ENCODE measurements at places on chromosomes 12 and 14.

DNA sequence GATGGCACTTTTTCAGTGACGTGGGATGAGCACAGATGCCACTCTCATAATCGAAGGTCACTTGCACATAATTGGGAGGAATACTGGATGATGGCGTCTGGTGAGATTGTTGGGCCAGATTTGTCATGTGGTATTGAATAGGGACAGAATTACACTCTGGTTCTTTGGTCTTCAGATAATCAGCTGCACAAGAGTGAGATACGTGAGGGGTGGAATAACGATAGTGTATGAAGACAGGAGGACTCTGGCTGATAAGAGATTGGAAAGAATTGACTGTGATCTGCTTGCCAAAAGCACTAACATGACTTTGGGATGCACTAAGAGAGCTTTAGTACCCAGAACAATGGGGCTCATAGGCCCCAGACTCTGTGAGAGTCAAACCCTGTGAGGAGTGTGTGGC lies 7.0 kb upstream of the RABGGTA start:
- no peak for DNase-seq

DNA sequence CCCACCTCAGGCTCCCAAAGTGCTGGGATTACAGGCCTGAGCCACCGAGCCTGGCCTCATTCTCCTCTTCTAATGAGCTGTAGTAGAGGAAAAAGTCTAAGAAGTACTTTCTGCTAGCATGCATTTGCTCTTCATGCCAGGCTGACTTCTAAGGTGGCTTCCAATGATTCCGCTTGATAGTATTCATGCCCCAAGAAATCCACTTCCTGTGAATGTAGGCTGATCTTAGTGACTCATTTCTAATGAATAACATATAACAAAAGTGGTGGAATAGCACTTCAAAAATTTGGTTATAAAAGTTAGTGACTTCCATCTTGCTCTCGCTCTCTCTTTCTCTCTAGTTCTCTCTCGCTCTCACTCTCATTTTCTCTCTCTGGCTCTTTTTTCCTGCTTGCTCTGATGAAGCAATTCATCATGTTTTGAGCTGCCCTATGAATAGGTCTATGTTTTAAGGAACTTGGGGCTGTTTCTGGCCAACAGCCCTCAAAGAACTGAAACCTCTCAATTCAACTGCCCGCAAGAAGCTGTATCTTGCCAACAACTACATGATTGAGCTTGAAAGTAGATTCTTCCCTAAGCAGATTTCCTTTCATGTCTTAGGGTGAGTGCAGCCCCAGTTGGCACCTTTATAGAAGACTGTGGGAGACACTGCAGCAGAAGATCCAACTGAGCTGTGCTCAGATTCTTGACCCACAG lies 282.9 kb downstream of the RMST start:
- DNase-seq, result no peak

GRCh38 chr12:57604992-57605810 lies 577 bp downstream of the DTX3 start:
- no peak for DNase-seq

- no peak for DNase-seq
Measured at GRCh38 chr14:76337635-76338545, 38.0 kb upstream of the ESRRB start.

DNA sequence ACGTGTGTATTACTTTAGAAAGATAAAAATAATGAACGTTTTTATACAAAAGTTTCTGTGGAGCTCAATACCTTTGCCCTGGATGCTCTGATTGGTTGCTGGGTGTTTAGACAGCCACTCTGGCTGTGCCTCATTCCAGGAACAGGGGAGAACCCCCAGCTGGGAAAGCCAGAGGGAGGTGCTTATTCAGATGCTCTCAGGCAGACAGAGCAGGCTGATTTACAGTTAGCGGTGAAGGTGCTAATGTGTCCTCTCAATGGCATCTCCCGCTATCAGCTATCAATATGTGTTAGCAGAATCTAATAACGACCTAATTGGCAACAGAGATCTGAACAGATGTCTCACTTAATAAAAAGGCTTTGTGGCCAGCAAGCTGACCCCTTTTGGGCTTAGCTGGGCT lies 402.3 kb downstream of the NUAK1 start:
- no peak for DNase-seq

GRCh38 chr12:100403446-100403845 lies 46.6 kb downstream of the SLC17A8 start:
- no peak for DNase-seq

DNA sequence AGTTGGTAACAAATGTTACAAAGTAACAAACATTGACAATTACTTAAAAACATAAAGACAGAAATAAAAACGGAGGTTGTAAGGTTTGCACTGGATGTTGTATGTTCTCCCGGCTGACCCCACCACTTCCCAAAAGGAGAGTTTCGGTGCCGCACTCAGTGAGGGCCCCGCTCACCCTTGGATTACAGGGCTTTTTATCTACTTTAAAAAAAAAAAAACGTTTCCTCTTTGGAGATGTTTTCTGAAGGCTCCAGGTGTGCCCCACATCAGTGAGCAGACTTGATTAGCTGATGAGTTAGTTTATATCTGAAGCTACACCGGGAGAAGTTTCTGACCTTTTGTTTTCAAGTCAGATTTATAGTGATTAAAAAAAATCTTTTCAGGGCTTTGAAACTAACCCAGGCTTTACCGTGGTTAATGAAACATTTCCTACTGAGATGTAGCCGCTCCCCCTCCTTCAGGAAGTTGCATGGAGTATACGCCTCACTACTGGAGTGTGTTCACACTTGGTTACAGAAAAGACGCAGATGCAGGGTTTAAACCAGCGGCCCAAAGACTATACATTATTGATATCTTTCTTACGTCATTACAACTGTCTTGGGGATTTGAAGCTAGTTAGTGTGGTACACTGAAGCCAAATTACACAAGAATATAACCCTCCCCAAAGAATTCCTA lies 38.0 kb upstream of the BCL7A start:
- no peak for DNase-seq

GRCh38 chr12:50261654-50262053 lies 21.7 kb downstream of the LIMA1 start:
- DNase-seq, result no peak

- DNase-seq, result no peak
Measured at GRCh38 chr14:74245292-74245691, 6.0 kb downstream of the VSX2 start.

DNA sequence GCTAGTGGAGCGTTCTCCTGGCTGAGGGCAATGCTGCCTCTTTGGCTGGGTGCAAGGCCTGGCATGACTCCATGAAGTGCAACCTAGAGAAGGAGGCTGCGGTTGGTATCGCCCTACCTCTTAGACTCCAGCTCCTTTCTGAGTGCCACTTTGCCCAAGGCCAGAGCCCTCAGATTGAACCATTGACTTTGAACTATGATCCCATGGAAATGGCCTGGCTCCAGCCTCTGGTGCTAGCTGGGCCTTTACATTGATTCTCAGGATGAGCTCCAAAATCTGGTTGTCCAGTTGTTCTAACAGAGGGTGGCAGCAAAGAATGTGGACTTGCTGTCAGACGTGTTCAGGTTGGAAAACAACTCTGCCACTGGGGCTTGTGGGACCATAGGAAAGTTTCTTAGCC lies 16.1 kb upstream of the SMOC1 start:
- no peak for DNase-seq

DNA sequence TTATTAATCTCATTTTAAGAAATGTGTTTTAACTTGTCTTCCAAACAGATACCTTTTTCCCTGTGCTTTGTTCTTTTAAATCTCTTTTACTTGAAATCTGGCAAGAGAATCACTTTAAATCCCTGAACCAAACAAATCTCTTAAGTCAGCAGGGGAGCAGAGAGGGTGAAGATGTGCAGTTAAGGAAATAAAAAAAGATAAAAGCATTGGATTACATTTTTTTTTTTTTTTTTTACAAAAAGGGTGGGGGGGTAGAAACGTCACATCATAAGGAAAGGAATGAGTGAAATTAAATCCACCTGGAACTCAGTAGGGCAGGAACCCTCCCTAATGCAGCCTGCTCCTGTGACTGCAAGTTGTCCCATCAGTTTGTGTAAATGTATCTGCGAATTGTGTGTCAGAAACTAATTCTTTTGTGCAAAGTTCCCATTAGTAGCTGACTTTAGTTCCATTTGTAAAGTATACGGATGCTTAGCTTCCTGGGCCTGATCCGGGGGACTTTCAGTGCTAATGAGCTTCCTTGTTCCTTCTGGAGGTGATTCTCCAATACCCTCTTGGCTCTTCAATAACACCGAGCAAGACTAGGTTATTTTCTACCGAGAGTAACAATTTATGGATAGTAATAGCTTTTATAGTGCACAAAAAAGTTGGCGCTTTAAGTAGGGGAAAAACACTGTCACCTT lies 1.5 kb downstream of the TTC6 start:
- no peak for DNase-seq

GRCh38 chr14:100059438-100059781 lies 5.8 kb upstream of the EVL start:
- no peak for DNase-seq

DNA sequence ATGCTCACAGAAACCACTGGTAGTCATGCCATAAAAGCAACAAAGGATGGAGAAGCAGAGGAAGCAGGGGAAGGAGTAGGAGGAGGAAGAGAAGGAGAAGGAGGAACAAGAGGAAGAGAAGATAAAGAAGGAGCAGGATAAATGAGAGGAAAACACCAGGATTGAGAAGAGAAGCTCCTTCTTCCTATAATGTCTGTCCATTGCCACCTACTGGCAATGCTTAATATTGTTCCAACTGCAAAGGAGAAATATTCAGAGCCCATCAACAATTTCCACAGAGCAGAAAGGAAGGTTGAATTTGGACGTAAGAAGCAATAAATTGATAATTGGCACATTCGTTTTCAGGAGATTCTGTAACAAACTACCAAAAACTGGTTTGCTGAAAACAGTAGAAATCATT lies 898.4 kb downstream of the SLC16A7 start:
- no peak for DNase-seq

DNA sequence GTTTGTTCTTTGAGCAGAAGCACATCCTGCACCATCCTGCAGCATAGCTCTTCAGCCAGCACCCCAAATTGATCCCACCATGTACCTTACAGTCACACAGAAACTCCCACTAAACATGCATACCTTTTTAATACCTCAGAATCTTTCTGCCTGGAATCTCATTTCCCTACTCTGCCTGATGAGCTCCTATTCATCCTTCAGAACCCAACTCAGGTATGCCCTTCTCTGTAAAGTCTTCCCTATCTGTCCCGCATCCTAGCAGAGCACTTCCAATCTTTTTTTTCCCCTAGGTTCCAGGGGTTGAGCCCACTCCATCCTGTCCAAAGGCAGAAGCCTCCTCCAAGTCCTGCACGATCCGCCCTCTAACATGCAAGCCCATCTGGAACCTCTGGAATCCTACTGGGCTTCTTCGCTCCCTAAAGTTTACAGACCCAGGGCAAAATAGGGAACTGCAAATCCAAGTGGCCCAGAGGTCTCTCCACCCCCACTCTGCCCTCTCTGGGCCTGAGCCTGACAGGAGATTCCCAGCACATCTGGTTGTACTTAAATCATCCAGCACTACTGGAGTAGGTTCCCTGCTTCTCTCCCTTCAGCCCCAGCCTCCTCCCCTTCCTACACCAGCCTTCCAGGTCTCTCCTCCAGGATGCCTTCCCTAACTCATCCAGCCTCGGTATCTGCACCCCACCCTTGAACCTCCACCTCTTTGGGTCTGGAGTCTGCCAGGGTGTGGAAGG lies 4.1 kb upstream of the FIGNL2 start:
- DNase-seq, result no peak

All from activated CD8-positive, alpha-beta memory T cell treated with anti-CD3 and anti-CD28 coated beads, Interleukin-2, amount 50 U/mL, for 4 hours (primary cell).